ENCODE measurements at places on chromosomes 12 and 14. TPM values are rescaled to one million over a fixed set of nuclear protein-coding genes. Genes with fewer than 3 reads are reported as not detected.

ACVRL1 gene
- total RNA-seq = 8.4 TPM

SSPN gene
- total RNA-seq = 11.9 TPM

GPRC5D gene
- total RNA-seq = not detected

GRCh38 chr14:100448376-100448775 is 125.2 kb downstream of the SLC25A47 start:
- no peaks in the 10 kb centered on the region for H3K27me3 ChIP-seq
- H3K36me3 ChIP-seq = no peaks in the 10 kb centered on the region
- H3K4me1 ChIP-seq = peaks cover 6% of the 10 kb centered on the region

DNA sequence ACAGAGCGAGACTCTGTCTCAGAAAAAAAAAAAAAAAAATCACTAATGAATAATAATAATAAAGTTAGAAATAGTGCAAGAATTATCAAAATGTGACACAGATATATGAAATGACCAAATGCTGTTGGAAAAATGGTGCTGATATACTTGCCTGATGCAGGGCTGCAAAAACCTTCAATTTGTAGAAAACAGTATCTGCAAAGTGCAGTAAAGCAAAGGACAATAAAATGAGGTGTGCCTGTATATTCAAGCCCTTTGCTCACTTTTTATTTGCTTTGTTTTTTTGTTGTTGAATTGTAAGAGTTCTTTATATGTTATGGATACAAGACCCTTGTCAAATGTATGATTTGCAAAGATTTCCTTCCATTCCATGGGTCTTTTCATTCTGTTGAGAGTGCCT is 9.0 kb upstream of the PAPOLA start:
- DNase-seq = no peak
- H3K36me3 ChIP-seq = no peaks in the 10 kb centered on the region
- H3K4me3 ChIP-seq = no peak overlapping the region
- no peaks in the 10 kb centered on the region for H3K27me3 ChIP-seq
- H3K27ac ChIP-seq = no peak overlapping the region

- no peak overlapping the region for H3K27ac ChIP-seq
- no peaks in the 10 kb centered on the region for H3K36me3 ChIP-seq
- peaks cover 2% of the 10 kb centered on the region for H3K4me1 ChIP-seq
- no peak for DNase-seq
Measured at GRCh38 chr12:56193025-56193578, 3.8 kb upstream of the SMARCC2 start.
